Effector CD4-positive, alpha-beta T cell (primary cell): ENCODE measurements at places on chromosomes 16 and 17.

DNA sequence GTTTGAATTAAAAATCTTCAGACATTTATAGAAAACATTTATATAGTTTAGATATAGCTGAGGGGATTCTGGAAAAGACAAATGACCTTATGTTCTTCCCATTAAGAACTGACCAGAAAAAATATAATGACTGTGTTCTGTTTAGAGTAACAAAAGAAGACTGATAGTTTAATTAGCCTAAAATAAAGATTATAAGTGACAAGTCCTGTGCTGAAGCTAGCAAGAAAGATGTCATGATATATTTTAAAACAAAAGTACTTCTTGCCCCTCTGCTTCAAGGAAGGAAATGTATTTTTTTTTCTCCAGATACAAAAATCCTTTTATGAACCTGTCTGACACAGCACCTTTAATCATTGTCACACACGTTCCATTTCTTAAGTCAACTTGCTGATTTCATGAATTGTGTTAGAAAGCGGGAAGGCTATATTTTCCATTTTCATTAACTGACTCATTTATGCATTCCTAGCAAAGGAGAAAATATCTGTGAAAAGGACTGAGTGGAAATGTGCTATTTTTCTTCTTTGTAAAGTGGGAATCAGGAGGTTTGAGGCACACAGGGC lies 690.7 kb upstream of the GOT2 start:
- DNase-seq, result no peak

GRCh38 chr16:31253642-31254045 lies 6.1 kb upstream of the ITGAM start:
- DNase-seq, result no peak

- DNase-seq, result no peak
Observed at GRCh38 chr17:32100971-32101631, 41.2 kb upstream of the RHOT1 start.

GRCh38 chr17:56913353-56913866 lies 439 bp downstream of the TRIM25 start:
- DNase-seq, result no peak

DNA sequence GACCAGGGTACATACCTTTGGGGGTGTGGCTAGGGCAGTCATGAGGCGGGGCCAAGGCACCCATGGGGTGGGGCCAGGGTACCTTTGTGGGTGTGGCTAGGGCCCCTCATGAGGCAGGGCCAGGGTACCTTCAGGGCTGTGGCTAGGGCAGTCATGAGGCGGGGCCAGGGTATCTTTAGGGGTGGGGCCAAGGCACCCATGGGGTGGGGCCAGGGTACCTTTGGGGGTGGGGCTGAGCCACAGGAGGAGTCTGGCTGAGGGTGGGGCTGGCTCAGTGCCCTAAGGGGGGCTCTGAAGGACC lies 3.5 kb downstream of the GNG13 start:
- no peak for DNase-seq

DNA sequence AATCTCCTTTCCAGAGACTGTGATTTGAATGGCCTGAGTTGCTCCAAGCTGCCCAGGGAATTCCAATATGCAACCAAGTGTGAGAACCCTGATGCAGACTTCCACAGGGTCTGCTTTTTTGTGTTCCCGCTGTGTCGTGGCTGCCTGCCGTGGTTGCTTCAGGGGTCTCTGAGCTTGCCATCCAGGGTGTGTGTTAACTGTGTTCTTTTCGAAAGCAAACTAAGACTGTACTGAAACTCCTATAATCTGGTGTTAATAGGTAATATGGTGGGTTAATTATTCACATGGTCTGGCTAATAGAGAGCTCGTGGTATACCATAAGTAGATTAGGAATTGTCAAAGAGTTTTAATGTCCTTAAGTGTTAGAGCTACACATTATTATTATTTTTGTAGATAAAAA lies 20.7 kb downstream of the UBN1 start:
- no peak for DNase-seq

DNA sequence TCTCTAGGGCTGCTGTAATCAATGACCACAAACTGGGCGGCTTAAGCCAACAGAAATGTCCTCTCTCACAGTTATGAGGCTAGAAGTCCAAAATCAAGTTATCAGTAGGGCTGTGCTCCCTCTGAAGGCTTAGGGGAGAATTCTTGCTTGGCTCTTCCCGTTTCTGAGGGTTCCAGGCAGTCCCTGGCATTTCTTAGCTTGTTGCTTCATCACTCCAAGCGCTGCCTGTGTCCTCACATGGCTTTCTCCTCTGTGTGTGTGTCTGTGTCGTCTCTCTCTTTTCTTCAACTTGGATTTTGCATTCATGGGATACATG lies 13.7 kb upstream of the CDC42EP4 start:
- no peak for DNase-seq

GRCh38 chr17:41140360-41141131 lies at the start of gene KRTAP4-6:
KRTAP4-6 (minus strand) TSS chr17:41140544; CDS start chr17:41140487, 57 bp downstream.
- no peak for DNase-seq

- no peak for DNase-seq
Observed at GRCh38 chr17:4533523-4534504, 21.4 kb downstream of the MYBBP1A start.

GRCh38 chr16:28072087-28072486 lies 8.6 kb upstream of the GSG1L start:
- DNase-seq, result no peak

- DNase-seq, result no peak
Observed at GRCh38 chr17:35256629-35257028, 13.8 kb downstream of the SLFN5 start.

DNA sequence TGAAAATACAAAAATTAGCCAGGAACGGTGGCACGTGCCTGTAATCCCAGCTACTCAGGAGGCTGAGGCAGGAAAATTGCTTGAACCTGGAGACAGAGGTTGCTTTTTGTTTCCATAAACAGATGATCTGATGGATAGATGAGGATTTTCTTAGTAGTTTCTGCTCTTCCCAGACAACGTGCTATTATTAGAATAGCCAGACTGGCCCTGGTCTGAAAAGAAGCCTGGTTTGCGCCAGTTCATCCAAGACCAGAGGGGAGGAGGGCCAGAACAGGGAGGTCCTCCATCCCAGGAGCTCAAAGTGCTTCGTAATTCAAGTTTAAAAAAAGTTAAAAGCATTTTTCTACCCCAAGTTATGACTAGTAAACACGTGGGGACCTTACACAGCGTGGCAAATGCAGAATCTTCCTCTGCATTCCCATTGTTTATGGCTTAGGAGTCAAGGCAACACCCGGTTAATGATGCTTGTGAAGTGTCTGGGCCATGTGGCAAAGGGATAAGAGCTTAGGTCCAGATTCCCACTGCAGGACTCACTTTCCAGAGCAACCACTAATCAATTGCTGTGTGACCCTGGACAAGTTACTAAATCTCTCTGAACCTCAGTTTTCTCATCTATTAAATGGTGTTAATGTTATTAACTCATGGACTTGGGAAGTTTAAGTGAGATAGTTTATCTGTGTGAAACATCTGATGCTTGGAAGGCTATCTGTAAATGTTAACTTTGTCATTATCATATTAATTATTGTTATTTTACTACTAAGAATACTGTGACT lies 205.4 kb downstream of the CCDC182 start:
- no peak for DNase-seq

DNA sequence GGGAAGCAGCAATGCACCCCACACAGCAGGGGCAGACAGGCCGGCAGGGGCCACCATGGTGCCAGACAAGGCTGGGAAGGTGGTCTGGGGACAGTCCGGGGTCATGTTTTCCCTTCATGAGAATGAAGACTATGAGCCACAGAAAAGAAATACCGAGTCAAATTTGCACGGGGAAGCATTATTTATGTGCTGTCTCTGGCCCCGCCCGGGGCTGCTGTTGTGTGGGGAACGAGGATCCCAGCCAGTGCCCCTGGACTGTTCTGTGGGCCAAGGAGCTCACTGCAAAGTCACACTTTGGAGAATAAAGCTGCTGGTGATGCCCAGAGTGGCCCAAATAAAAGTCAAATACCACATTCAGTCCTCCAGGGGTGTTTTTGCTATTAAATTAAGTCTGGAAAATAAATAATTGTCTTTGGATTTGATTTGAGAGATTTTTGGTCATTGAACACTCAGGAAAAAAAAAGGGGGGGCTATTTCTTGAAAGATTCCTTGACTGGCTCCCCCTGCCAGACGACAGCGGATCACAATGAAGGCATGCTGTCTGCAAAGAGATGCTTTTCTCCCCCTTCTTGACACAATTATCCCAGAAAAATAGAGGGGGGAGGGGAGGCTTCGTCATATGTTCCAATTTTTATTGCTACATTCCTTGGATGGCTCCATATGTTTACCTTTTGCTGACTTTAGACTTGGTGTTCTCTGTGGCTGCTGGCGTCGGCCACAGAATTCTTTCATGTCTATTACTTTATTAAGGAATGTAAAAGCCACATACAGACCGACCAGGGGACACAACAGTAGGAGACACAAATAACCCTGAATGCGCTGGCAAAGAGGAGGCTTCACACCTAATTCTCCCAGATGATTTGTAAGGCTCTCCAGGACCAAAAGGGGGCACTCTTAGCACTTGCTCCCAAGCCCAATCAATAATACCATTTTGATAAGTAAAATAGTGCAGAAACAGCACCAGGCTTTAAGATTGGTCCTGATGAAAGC lies 27.1 kb upstream of the ANKFN1 start:
- DNase-seq, result no peak

DNA sequence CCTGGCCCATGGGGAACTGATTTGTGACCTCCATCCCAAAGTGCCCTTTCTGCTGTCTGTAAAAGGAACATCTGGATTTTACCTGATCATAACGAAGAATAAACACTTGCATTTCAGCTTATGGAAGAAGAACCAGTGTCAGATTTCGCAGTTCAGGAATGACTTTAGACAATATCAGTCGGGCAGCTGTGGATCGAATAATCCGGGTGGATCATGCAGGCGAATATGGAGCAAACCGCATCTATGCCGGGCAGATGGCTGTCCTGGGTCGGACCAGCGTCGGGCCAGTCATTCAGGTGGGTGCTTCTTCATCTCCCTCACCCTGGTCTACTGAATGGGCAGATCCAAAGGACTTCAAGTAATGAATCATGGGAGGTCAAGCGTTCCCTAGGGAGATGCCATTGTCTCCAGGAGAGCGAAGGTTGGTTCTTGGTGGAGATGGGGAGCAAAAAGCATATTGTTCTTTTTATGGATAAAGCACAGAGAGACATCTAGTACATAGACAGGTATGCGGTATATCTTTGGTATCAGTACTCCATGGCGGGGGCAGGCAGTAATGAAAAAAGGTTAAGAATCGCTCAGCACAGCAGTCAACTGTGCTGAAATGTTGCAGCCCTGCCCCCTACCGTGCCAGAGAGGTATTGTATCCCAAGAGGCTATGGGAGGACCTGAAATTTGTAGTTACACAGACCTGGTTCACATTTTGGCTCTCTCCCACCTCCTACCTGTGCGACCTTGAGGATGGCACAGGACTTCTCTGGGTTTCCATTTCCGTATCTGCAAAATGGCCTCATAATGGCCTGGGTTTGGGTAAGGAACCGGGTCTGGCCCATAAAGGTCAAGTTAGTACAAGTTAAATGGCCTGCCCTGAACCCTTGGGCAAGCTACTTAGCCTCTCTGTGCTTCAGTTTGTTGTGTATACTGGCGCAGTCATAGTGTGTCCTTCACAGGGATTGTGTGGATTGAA lies 4.7 kb downstream of the COQ7 start:
- DNase-seq, result peak; percentile 20

DNA sequence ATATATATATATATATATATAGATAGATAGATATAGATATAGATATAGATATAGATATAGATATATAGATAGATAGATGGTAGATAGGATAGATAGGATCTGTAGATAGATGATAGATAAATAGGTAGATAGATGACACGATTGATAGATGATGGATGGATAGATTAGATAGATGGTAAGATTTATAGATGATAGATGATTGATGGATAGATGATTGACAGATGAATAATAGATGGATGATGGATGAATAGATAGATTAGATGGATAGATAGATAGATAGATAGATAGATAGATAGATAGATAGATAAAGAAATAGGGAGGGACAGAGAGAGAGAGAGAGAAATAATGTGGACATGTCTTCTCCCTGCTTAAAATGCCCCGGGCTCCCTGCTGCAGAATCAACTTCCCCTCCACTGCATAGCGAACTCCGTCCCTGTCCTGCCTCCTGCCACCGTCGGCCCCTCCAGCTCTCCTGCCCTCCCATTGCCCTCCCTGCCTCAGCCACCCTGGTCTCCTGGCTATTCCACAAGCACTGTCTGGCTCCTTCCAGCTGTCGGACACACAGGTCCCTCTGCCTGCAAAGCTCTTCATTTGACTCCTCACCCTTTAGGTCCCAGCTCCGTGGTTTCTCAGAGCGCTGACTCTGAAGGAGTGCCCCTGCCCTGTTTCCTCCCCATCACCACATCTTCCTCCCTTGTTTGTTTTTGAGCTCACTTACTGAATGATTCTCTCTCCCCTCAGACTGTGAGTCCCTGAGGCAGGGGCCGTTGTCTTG lies 254.0 kb downstream of the KATNIP start:
- DNase-seq, result no peak

DNA sequence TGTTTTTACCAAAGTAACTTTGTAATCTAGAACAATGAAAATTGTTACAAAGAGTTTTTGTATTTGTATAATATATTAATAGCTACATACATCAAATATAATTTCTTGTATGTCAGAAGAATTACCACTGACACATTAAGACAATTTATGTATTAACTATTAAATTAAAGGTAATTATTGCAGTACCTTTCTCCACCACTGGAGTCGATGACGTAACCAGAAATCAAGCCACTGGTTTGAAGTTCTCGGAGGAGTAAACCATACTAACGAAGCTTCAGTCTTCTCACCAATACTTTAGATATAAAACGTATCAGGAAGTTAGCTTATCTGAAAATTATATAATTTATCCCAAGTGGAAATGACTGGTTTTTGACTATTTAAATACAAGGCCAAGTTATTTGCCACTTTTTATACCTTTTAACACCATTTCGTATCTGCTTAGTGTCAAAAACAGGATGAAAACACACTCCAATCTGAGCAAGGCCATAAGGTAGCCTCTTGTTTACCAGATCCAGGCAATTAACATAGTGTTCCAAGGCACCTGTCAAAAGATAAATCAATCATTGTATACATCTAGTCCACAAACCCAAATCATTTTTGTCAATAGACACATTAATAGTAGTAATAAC lies 4.3 kb downstream of the POLG2 start:
- DNase-seq, result peak; percentile 30

DNA sequence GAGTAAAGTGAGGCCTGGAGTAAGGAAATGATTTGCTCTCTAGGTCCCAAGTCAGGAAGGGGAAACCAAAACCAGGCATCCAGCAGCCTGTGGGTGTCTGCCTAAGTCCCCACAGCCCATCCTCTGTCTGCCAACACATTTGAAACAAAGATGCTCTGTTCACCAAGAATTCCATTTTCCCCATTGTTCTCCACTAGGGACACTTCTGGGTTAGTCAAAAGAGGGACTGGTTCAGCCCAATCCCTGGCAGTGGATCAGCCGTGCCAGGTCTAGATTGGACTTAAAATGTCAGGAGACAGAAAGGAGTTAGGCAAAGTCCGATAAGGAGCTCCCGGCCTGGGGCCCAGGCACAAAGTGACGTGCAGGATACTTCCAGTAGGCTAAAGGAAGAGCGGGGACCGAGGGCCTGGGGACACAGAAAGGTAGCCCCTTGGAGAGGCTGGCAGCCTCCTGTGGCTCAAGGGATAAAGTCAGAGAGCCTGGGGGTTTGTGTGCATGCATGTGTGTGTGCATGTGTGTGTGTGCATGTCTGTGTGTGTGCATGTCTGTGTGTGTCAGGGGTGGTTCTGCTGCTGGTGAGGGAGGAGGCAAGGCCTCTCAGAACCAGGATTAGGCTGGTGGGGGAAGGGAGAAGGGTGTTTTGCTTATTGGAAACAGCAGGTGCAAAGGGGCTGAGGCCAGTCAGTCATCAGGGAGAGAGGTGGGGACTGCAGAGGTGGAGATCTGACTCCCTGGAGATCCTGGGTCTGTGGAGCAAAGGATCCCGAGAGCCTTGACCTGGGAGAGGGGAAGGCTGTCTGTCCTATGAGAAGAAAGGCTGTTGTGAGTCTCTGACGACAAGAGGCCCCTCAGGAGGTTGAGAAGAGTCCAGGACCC lies 41.7 kb upstream of the IL34 start:
- no peak for DNase-seq
